ENCODE measurements at places on chromosomes 2 and 18. TPM values are rescaled to one million over a fixed set of nuclear protein-coding genes. Genes with fewer than 3 reads are reported as not detected.

The ALPI gene
- total RNA-seq = 473 TPM

The BOLL gene
- total RNA-seq = not detected

The SERPINB3 gene
- total RNA-seq = not detected

The TTN gene
- total RNA-seq = 10.2 TPM

The SP5 gene
- total RNA-seq = 2.8 TPM

The RGPD4 gene
- total RNA-seq = not detected

The LANCL1 gene
- total RNA-seq = 20.5 TPM

The COL4A4 gene
- total RNA-seq = 24.8 TPM

- H3K36me3 ChIP-seq = no peaks in the 10 kb centered on the region
- H3K27ac ChIP-seq = peak overlapping the region; percentile 48
- no peak for DNase-seq
- H3K4me3 ChIP-seq = no peak overlapping the region
Observed at GRCh38 chr18:58263055-58263957, 219.3 kb downstream of the NEDD4L start.

- DNase-seq = no peak
- H3K36me3 ChIP-seq = no peaks in the 10 kb centered on the region
- no peaks in the 10 kb centered on the region for H3K27me3 ChIP-seq
- no peaks in the 10 kb centered on the region for H3K4me1 ChIP-seq
- no peak overlapping the region for H3K4me3 ChIP-seq
Observed at GRCh38 chr2:236887531-236887930, 198.2 kb upstream of the COPS8 start.

DNA sequence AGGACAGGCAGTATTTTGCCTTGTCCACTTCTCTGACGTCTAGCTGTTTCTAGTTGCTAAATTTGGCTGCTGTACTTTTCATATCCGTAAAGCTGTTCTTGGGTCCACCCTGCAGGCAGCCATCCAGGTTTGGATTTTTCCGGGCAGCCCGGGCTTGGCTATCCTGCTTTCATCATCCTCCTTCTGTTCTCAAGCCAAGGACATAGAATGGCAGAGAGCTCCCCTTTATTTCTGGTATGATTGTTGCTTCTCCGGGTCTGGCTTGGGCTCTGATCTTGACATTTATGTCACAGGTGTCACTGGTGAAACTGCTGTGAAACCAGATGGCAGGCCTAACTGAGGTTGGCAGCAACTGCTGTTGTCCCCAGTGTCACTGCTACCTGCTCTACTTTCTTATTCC is 35.5 kb downstream of the SCN2A start:
- no peak for DNase-seq
- no peak overlapping the region for H3K27ac ChIP-seq
- H3K36me3 ChIP-seq = no peaks in the 10 kb centered on the region

- H3K27ac ChIP-seq = no peak overlapping the region
- H3K36me3 ChIP-seq = no peaks in the 10 kb centered on the region
- no peaks in the 10 kb centered on the region for H3K27me3 ChIP-seq
- H3K4me3 ChIP-seq = no peak overlapping the region
Observed at GRCh38 chr2:17759805-17760204, 5.9 kb downstream of the GEN1 start.

DNA sequence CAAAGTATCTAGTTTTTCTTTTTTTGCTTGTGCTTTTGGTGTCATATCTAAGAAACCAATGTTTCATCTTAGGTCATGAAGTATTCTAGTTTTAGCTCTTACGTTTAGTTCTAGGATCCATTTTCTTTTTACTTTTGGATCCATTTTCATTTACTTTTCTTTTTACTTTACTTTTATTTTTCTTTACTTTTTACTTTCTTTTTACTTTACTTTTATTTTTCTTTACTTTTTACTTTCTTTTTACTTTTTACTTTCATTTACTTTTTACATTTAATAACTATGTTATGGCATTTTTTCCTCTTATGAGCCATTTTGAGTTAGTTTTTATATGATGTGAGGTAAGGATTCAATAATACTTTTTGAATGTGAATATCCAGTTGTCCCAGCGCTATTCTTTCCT is 213.4 kb downstream of the ZFP36L2 start:
- H3K36me3 ChIP-seq = no peaks in the 10 kb centered on the region
- no peak overlapping the region for H3K27ac ChIP-seq
- H3K4me3 ChIP-seq = no peak overlapping the region
- no peaks in the 10 kb centered on the region for H3K4me1 ChIP-seq
- no peak for DNase-seq

DNA sequence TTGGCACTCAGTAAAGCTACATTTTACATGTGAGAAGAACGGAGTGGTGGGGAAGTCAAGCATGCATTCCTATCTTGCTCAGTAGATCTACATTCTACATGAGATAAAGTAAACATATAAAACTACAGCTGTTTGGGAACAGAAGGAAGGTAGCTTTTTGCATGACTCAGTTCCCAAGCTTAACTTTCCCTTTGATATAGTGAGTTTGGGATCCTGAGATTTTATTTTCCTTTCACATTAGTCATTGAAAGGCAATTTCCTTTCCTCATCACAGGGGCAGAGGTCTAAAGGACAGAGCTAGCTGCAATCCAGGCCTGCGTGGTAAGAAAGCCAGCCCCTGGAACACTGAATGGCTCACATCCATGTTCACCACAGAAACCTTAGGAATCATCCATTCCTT is 257.2 kb downstream of the SRBD1 start:
- no peaks in the 10 kb centered on the region for H3K27me3 ChIP-seq
- no peaks in the 10 kb centered on the region for H3K4me1 ChIP-seq
- no peaks in the 10 kb centered on the region for H3K36me3 ChIP-seq
- no peak overlapping the region for H3K4me3 ChIP-seq
- DNase-seq = no peak

- H3K4me1 ChIP-seq = no peaks in the 10 kb centered on the region
- H3K27ac ChIP-seq = no peak overlapping the region
- H3K27me3 ChIP-seq = no peaks in the 10 kb centered on the region
- DNase-seq = no peak
- no peak overlapping the region for H3K4me3 ChIP-seq
Observed at GRCh38 chr2:226122041-226122440, 677.6 kb downstream of the IRS1 start.

- no peak overlapping the region for H3K4me3 ChIP-seq
- H3K27ac ChIP-seq = no peak overlapping the region
- H3K36me3 ChIP-seq = no peaks in the 10 kb centered on the region
Observed at GRCh38 chr2:150232321-150232720, 255.1 kb downstream of the RND3 start.

GRCh38 chr18:49243391-49243790 is 217.1 kb downstream of the DYM start:
- H3K4me1 ChIP-seq = no peaks in the 10 kb centered on the region
- DNase-seq = no peak
- H3K27me3 ChIP-seq = no peaks in the 10 kb centered on the region
- no peaks in the 10 kb centered on the region for H3K36me3 ChIP-seq
- H3K27ac ChIP-seq = no peak overlapping the region

- H3K4me3 ChIP-seq = no peak overlapping the region
- no peak overlapping the region for H3K27ac ChIP-seq
- DNase-seq = no peak
- no peaks in the 10 kb centered on the region for H3K36me3 ChIP-seq
Observed at GRCh38 chr18:28063271-28063761, 113.6 kb downstream of the CDH2 start.

- H3K36me3 ChIP-seq = no peaks in the 10 kb centered on the region
- no peak overlapping the region for H3K4me3 ChIP-seq
- H3K27me3 ChIP-seq = no peaks in the 10 kb centered on the region
- DNase-seq = no peak
- H3K4me1 ChIP-seq = no peaks in the 10 kb centered on the region
- no peak overlapping the region for H3K27ac ChIP-seq
Observed at GRCh38 chr2:95054016-95054415, 28.5 kb downstream of the MAL start.

DNA sequence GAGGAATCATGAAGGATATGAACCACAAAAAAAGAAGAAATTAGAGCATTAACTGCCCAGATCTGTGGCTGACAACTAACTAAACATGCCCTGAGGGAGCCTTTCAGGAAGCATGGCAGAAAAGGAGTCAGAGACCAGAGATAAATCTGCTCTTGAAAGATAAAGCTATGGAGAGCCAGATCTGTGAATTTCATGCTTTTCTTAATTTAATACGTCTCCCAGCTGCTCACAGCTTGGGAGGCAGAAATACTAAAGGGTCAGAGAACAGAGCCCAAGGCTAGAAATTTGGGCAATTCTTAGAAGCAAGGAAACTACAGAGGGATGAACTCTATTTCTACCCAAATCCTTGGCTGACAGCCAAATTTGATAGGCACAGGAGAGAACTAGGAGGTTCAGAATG is 223.0 kb upstream of the DPP10 start:
- no peaks in the 10 kb centered on the region for H3K36me3 ChIP-seq
- no peak for DNase-seq

Measured in Peyer's patch (tissue), 4 donors.